ENCODE measurements at places on chromosomes 13 and 19.
A peak's percentile ranks its signal among the peaks of the same experiment; 100 is the strongest.

DNA sequence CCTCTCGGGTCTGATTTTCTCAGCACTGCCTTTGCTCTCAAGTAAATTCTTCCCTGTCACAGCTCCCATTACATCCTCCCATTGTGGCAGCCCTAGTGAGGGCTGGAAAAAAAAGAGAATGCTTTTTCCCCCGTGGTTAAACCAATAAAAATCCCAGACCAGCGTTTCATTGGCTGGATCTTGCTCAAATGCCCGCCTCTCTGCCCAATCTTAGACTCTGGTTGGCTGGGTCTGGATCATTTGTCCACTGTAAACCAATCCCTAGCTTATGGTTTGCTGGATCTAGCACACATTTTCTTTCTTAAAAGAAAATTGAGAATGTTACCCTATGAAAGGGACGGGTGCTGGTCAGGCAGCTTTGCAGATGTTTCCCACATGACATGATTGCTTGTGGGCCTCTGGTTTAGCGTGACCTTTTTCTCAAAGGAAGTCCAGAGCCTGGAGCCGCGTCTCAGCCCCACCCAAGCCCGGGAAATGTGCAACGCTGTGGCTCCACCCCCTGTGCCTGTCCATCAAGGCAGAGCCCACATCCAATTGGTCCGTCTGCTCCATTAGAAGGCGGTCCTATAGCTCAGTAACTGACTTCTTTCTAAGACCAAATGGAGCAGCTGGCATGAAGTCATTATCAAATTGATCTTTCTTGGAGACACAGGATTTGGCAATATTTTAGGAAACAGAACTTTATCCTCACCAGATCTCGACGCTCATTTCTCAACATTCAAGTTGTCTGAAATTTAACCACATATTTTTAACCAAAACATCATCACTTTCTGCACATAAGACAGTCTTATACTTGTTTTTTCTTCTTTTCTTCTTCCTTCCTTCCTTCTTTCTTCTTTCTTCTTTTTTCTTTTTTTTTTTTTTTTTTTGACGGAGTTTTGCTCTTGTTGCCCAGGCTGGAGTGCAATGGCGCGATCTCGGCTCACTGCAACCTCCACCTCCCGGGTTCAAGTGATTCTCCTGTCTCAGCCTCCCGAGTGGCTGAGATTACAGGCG, 2.6 kb upstream of the MCEMP1 start:
- peak; percentile 59 for DNase-seq

GRCh38 chr19:13154241-13154778, 4.1 kb downstream of the IER2 start:
- DNase-seq: peak; percentile 84

DNA sequence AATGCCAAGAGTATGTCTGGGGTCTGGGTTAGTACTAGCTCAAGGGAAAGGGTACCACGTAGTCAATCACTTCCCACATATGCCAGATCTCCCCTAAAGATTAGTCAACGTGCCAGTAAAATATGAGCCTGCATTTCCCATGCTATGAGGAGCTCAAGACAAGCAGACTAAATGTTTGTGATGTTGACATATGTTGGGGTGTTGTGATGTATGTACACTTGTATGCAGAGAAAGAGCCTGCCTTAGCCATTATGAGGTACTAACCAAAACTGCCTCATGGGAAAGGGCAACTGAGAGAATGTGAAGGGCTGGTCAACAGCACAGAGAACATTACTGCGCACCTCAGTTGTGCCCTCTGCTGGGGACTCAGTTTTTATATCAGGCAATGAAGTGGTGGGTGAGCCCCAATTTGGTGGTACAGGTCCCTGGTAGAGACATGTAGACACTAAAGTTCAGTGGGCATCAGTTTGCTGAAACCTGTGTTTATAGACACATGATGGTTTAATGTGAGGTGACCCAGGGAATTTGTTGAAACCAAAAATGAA, 287.0 kb downstream of the DCT start:
- peak; percentile 32 for DNase-seq

- no peak for DNase-seq
Measured at GRCh38 chr19:29881386-29881785, 60.7 kb upstream of the URI1 start.

GRCh38 chr13:46058268-46058667, 5.7 kb upstream of the ZC3H13 start:
- no peak for DNase-seq

GRCh38 chr13:65985612-65986011, 1244.5 kb downstream of the PCDH9 start:
- DNase-seq: peak; percentile 30

- no peak for DNase-seq
Measured at GRCh38 chr13:40352802-40353562, 313.5 kb downstream of the FOXO1 start.

GRCh38 chr13:100637380-100637779, 37.2 kb downstream of the TMTC4 start:
- no peak for DNase-seq

- no peak for DNase-seq
Measured at GRCh38 chr13:91362908-91363307, 15.4 kb downstream of the MIR17HG start.

DNA sequence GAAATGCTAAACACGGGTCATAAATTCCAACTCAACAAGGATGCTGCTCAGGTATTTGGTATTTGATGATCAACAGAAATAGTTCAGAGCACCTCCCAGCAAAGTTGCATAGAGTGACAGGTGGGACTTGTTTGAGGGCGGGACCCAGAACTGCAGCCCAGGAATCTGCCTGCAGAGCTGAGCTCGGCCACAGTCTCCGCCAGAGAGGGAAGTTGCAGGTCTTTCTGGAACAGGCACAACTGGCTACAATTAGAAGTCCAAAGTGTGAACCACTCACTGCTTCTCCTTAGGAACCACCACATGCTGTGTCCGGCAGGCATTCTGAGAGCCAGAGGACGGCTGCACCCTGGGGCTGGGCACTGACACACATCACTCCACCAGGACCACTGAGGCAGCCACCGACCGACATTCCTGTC, 1.1 kb downstream of the SLC15A1 start:
- DNase-seq: peak; percentile 21

GRCh38 chr13:94656176-94656575, 54.5 kb downstream of the GPR180 start:
- DNase-seq: no peak

DNA sequence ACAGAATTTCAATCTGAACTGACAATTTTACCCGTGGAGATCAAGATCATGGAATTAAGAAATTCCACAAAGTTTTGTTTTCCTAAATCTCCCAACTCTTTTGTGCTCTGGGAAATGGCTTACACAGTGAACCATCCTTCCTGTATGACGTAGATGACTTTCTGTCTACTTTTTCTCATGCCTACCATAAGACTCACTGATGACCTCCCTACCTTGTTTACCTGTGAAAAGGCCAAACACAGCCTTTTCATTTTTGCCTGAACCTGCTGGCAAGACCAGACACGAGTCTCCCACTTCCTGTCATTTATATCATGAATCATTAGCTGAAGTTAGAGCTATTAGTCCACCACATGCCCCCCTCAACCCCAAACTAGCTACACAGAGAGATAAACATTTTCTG, 4.6 kb upstream of the KBTBD6 start:
- DNase-seq: peak; percentile 99

DNA sequence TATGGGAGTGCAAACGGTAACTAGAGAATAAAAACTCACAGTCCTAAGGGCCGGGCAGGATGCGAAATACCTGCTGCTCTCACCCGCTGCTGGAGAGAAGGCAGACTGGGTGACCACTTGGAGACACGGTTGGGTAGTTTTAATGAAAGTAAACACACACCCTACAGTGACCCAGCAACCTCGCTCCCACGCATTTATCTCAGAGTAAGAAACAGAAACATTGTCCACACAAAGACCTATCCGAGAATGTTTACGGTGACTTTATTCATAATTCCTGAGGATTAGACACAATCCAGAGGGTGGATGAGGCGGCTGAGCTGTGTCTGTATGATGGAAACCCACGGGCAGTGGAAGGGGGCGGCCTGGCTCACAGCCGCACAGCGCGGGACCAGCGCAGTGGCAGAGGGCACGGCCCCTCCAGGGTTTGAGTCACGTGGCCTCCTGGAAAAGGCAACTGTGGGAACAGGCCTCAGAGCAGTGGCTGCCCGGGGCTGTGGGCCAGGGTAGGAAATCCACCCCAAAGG, 73.5 kb upstream of the C13orf46 start:
- DNase-seq: no peak

DNA sequence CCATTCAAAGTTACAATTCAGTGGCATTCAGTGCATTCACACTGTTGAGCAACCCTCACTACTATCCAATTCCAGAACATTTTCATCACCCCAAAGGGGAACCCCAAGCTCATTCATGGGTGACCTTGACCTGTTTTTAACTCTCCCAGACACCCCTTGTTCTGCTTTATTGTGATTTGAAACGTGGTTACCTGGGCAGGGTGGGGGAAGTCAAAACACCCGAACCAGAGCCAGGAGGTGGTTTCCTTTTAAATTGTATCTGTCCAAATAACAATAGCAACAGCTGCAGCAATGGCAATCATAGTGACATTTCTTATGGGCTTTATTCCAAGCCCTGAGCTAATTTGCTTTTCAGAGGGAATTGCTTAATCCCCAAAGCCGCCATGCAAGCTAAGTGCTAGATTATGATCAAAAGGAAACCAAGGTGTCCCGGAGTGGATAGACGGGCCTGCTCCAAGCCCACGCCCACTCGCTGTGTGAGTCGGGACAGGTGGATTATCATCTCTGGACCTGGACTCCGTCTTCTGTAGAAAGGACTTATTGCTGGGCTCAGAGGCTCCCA, 6.1 kb downstream of the PTGIR start:
- peak; percentile 25 for DNase-seq

DNA sequence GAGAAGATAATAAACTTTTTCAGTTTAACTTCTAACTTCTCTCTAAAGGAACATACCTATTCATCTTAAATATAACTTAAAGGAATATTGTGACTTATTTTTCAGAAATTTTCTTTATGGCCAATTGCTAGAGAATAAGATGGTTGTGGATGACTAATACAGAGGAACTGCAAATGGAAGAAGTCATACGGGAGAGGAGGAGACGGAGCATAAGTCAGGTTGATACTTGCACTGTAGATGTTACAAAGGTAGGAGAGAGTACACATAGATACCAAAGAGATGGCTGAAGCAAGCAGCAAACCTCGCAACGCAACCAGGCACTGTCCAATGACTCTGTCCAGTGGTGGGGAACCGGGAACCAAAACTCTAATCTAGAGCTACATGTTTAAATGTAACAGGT, 963.4 kb downstream of the PCDH9 start:
- DNase-seq: peak; percentile 72

GRCh38 chr13:110562036-110562597, 595 bp upstream of the RAB20 start:
- no peak for DNase-seq

DNA sequence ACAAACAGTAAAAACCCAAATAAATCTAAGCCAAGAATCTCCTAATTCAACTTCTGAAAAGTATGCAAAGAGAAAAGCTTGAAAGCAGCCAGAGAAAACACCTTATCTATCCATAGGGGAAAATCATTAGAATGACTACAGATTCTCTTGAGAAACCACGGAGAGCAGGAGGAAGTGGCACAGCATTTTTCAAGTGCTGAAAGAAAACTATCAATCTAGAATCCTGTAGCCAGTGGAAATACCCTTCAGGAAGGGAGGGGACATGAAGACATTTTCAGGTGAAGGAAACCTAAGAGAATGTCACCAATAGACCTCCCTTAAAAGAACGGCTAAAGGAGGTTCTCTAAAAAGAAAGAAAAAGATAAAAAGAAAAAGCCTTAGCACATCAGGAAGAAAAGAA, 66.2 kb upstream of the XPO4 start:
- DNase-seq: no peak

DNA sequence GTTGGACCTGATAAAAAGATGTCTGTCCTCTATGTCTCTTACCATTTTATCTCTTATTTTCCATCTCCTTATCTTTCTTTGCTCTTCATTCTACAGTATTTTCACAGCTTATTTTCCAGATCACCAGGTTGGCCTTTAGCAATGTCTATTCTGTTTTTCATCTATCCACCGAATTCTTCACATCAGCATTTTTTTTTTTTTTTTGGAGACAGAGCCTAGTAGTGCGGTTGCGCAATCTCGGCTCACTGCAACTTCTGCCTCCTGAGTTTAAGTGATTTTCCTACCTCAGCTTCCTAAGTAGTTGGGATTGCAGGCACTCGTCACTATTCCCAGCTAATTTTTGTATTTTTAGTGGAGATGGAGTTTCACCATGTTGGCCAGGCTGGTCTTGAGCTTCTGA, 49.0 kb downstream of the DNAJC15 start:
- peak; percentile 15 for DNase-seq

DNA sequence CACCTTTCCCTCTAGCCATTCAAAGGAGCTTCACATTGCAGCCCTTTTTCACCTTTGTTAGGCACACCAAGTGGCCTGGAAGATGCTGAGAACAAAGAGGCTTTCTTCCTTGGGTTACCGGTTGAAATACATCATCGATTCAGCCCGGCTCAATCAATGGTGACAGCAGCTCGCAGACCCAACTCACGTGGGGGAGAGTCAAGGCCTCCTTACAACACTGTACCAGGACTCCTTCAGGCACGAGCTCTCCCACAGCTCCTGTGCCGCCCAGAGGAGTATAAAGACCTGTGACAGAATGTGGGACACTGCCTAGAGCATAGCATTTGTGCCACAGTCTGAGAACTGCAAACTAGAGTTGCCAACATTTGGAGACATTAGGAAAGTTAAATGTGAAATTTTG, 3.9 kb upstream of the LRRC63 start:
- DNase-seq: no peak

DNA sequence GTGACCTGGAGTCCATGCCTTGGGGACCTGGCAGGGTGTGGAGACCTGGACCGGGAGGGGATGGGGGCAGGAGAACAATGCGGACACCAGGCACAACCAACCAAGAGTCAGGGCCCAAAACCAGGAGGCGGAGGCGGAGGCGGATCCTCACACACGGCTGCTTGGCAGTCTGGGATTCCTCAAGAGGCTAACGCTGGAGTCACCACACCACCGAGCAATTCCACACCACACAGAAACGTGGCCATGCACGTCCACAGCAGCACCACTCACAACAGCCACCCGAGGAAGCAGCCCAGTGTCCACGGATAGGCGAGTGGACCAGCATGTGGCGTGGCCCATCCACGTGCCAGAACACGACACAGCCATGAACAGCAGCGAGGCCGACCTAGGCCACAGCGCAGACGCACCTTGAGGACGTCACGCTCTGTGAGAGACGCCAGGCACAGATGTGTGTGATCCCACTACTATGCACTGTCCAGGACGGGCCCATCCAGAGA, 17.7 kb downstream of the SBNO2 start:
- no peak for DNase-seq

DNA sequence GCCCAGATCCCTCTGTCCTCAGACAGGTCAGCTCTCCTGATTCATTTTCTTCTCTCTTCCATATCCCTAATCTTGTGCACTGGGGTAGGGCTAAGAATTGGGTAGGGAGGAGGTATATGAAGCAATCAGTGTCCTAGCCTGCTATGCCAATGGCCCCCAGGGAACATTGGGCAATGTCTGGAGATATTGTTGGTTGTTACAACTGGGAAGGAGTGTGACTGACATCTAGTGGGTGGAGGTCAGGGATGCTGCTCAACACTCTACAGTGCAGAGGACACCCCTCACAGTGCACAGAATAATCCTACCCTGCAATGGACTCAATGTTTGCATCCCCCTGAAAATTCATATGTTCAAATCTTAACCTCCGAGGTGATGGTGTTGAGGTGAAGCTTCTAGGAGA, 57.5 kb downstream of the CPAMD8 start:
- peak; percentile 74 for DNase-seq

- peak; percentile 85 for DNase-seq
Measured at GRCh38 chr19:13022859-13023636, 27.8 kb downstream of the NFIX start.

Measured in epithelial cell of esophagus (primary cell).